Naive thymus-derived CD4-positive, alpha-beta T cell (primary cell): ENCODE measurements at places on chromosomes 5 and 9. TPM values are rescaled to one million over a fixed set of nuclear protein-coding genes. Genes with fewer than 3 reads are reported as not detected.

The PDCD1LG2 gene
- 0.21 TPM for total RNA-seq

GRCh38 chr9:38347271-38347671 is 45.2 kb upstream of the ALDH1B1 start:
- DNase-seq, result no peak

The PDE6A gene
- total RNA-seq, result not detected in 2 replicates

The ELL2 gene
- 42.9 and 47.0 TPM in 2 replicates for total RNA-seq

DNA sequence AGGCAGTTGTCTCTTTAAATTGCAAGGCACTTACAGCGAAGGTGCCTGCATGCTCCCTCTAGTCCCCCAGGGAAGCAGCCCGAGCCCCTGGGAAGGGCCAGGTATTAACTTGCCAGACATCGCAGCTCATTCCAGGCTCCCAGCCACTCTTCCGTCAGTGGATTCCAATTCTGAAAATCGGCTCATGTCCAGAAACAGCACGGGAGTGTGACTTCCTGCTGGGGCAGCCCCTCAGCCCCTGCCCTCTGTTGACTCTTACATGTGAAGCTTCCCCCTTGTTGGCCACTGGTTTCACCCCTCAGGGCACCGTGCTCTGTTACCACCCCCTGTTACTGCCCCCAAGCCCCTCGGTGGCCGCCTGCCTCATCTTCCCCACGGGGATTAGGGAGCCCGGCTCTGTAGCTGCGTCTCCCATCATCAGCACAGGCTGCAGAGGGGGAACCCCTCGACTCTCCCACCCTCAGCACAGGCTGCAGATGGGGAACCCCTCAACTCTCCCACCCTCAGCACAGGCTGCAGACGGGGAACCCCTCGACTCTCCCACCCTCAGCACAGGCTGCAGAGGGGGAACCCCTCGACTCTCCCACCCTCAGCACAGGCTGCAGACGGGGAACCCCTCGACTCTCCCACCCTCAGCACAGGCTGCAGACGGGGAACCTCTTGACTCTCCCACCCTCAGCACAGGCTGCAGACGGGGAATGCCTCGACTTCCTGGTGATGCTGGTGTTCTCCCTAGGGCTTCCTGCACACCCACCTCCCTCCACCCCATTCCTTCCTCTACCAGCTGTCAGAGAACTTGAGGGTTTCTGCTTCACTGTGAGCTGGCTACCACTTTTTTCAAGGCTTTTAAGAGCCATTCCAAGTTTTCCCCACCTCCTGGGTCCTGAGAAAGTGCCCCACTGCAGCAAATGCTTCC is 11.1 kb upstream of the CACNA1B start:
- no peak for DNase-seq

The ZDHHC11B gene
- total RNA-seq, result 0.81 TPM

The WDR38 gene
- not detected in 2 replicates for total RNA-seq

DNA sequence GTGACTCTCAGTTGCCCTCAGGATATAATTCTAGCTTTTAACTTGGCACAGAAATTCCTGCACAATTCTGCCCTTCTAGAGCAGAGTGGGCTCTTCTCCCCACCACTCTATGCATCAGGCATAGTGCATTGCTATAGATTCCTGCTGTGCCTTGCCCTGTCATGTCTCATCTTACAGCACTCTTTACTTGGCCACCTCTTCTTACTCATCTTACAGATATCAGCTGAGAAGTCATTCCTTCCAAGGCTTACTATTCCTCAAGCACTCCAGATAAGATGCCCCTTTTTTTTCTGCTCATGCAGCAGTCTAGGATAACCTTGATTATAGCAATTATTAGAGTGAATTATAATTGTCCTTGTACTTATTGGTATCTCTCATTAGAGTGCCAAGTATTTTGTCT is 5.6 kb downstream of the FAM221B start:
- no peak for DNase-seq

The TMEM252 gene
- not detected for total RNA-seq

DNA sequence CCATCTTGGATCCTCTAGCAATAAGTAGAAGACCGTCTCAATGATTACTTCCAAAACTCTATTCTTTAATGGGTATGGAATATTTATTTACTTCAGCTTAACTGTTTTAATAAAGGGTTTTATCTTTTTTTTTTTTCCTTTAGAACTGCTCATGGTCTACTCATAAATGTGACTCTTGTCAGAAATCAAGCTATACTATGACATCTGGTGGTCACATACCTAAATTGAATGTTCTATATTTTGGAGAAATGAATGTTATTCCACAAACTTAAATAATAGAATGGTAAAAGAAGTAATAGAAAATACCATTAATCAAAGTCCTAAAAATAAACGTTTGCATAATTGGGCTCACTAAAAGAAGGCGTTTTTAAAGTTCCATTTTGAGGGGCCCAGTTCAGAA is 131.2 kb upstream of the PLCXD3 start:
- no peak for DNase-seq

DNA sequence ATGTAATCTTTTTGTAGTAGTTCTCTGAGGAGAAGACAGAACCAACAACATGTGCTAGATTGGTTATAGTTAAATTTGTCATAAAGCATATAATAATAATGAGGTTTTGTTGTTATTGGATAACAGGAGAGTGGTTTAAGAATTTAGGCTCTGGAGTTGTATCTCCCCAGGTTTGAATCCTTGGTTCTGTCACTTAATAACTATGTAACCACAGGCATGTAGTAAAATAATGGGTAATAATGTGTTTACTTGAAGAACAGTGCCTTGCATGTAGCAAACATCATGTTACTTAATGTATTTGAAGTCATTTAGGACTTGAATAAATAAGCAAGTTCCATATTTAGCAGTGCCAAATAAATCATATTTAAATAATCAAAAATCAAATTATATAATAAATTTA is 55.8 kb downstream of the NSD1 start:
- DNase-seq, result no peak

DNA sequence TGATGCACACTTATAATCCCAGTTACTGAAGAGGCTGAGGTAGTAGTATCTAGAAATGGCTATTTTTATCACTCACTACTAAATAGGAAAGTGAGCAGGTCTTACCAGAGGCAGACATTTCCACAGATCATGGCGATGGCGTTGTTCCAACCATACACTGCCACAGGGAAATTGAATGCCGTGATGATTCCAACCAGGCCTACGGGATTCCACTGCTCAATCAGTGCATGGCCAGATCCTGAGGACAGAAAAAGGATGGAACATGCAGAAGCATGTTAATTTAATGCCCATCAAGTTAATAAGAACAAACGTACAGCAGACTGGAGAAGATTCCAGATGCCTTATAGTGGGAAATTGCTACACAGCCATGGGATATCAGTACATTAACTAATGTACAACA is 18.0 kb downstream of the ALDH7A1 start:
- DNase-seq, result no peak

GRCh38 chr5:98095072-98095471 is 678.4 kb upstream of the RGMB start:
- no peak for DNase-seq

The SLC27A6 gene
- not detected for total RNA-seq

GRCh38 chr9:73148447-73148937 is 3.2 kb upstream of the ANXA1 start:
- DNase-seq, result no peak

DNA sequence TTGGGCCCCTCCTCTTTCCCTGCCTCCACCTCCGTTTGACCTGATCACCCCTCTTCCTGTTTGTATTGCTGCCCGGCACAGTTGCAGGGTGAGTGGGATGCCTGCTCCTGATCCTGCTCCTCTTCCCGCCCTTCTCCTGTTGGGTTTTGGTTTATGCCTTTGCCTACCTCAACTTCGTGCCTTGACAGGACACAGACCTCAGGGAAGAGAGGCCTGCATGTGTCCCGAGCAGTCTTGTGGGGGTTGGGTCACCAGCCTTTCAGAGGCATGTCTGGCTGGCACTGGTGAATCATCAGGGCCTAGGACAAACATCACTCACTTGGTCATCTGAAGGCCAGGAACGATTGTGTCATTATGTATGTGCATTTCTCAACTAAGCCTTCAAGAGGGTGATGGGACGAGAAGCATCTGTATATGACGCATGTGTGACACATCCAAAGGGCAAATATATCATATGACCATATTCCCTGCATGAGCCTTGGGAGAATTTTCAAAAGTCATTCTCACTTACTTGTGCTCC is 56.9 kb downstream of the NPR3 start:
- DNase-seq, result no peak

GRCh38 chr9:97985058-97985861 is 2.1 kb downstream of the ANP32B start:
- peak; percentile 56 for DNase-seq

GRCh38 chr9:19009391-19009965 is 23.5 kb downstream of the SAXO1 start:
- DNase-seq, result no peak

GRCh38 chr5:16178745-16179372 is 732 bp downstream of the MARCHF11 start:
- DNase-seq, result no peak

GRCh38 chr9:101028346-101029314 is at the start of gene PLPPR1:
TSS of gene PLPPR1 (plus strand) at chr9:101028727.
- DNase-seq, result no peak

DNA sequence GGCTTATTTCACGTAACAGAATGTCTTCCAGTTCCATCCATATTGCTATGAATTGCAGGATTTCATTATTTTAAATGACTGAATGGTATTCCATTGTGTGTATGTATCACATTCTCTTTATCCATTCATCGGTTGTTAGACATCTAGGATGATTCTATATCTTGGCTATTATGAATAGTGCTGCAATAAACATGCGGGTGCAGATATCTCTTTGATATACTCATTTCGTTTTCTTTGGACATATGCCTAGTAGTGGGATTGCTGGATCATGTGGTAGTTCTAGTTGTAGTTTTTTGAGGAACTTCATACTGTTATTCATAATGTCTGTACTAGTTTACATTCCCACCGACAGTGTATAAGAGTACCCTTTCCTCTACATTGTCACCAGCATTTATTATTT is 460.5 kb downstream of the MAN2A1 start:
- no peak for DNase-seq

The RARS1 gene
- total RNA-seq, result 101 TPM

GRCh38 chr9:113653746-113654604 is 190.4 kb downstream of the RGS3 start:
- DNase-seq, result no peak

The RASGRF2 gene
- total RNA-seq, result 30.9 TPM

DNA sequence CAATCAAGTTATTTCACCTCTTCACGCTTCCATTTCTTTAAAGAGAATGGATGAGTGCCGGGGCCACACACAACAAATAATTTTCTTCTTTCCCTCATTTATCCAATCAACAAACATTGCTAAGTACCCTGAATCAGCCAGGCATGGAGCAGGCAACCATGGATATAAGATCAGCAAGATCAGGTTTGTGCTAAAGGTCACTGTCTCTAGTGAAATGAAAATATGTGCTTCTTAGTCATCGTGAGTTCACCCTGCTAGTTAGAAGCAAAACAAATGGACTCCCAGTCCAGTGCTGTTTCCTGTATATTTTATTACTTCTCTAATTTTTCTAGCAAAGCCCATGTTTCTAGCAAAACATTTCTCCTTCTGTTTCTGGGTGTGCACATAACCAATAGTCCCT is 629.2 kb downstream of the BNC2 start:
- no peak for DNase-seq

DNA sequence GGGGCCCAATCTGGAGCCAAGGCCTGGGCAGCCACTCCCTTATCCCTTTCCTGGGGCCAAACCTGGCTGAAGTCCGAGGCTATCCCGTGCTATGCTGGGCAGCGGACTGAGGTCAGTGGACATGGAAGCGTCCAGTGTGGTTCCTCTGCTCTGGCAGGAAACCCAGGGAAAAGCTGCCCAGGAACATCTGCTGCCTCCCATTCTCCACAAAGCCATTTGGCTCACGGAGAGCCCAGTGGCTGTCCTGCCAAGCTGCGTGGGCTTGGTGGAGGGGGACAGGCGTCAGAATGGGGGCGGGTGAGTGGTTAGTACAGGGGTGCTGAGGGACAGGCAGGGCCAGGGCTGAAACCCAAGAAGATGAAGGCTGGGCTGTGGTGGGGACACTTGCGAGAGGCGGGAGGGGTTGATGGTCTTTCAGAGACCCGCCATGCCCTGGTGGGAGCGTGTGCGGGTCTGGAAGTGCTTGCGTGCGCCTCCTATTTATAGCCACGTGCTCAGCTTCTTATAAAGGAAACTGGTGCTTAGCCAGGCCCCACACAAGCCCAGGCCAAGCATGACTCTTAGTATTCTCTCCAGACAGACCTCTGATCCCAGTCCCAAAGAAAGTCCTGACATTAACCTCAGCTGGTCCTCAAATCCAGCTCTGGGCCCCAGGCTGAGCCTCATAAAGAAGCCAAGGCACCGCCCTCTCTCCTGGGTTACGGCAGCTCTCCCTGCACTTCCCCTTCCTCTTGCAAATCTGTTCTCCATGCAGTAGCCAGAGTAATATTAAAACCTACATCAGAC is 9.4 kb upstream of the SLC6A7 start:
- no peak for DNase-seq

- DNase-seq, result no peak
Measured at GRCh38 chr5:102891175-102891574, 136.1 kb downstream of the PAM start.

DNA sequence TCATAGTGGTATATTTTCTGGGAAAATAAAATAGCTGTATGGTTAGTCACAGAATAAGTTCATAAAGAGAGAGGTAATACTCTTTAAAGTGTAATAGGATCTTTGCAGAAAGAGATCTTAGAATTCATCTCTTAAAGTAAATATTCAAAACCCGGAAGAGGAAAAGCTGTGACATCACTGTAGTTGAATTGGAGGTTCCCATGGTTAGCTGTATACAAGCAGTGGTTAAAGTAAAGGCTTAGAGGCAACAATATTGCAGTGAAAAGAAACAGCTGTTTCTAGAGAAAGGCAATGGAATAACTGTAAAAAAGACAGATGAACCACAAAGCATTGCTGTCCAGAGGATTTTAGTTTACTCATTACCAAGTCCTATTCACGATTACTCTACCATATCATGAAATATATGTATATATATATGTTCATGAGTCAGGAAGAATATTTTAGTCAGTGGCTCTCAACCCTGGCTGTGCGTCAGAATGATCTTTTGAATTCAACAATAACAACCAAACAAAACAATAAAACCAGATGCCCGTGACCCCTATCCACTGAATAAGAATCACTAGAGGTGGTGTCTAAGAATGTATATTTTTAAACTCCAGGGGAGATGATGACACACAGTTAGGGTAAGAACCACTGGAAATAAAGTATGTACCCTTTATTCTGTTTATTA is 4.7 kb downstream of the ERCC6L2 start:
- no peak for DNase-seq

DNA sequence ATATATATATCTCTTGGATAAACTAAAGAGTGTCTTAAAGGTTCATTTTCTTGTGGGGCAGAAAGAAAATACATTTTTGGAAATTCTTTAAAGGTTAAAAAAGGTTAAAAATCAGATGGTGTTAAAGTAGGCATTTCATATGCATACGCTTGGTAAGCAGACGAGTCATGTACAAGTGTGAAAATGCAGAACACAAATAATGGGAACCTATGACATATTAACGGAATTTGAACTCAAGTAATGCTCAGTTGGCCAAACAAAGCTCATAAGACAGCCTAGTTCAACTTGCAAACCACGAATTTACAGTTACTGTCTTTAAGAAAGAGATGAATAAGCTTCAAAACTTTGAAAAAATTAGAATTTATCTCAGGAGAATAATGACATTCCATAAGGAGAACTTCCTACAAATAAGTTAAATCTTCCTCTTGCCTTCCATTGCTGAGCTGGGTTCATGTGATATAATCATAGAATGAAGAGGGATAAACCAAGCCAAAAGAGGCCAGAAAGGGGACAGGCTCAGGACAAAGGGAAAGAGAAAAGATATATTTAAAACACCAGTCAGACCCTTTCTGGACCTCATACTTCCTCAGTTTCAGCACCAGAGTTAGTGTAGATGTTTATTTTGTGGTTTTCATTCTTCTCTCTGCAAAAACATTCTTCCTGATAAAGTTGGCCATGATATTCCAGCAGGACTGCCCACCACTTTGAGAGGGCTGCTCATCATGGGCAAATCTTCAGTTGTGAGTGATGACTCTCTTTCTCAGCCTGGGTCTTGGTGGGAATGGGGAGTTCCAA is 256.7 kb upstream of the CD180 start:
- DNase-seq, result no peak
